ENCODE measurements at places on chromosomes 1 and 21. TPM values are rescaled to one million over a fixed set of nuclear protein-coding genes. Genes with fewer than 3 reads are reported as not detected.
A peak's percentile ranks its signal among the peaks of the same experiment; 100 is the strongest.

- DNase-seq: no peak
These were observed 2.1 kb upstream of the RNF186 start for GRCh38 chr1:19817160-19817559.

- no peak for DNase-seq
These were observed 227.1 kb downstream of the LRRC7 start for GRCh38 chr1:69794831-69795230.

Gene SMPDL3B
- 0.52 TPM for total RNA-seq

- no peak for DNase-seq
These were observed 46.4 kb upstream of the CSF1 start for GRCh38 chr1:109864047-109864822.

Gene CCDC30
- 1.4 TPM for total RNA-seq

Gene SPATA46
- not detected for total RNA-seq

- DNase-seq: no peak
These were observed 19.7 kb upstream of the PTTG1IP start for GRCh38 chr21:44893278-44893556.

GRCh38 chr1:19462781-19463503, 22.4 kb downstream of the CAPZB start:
- peak; percentile 59 for DNase-seq

DNA sequence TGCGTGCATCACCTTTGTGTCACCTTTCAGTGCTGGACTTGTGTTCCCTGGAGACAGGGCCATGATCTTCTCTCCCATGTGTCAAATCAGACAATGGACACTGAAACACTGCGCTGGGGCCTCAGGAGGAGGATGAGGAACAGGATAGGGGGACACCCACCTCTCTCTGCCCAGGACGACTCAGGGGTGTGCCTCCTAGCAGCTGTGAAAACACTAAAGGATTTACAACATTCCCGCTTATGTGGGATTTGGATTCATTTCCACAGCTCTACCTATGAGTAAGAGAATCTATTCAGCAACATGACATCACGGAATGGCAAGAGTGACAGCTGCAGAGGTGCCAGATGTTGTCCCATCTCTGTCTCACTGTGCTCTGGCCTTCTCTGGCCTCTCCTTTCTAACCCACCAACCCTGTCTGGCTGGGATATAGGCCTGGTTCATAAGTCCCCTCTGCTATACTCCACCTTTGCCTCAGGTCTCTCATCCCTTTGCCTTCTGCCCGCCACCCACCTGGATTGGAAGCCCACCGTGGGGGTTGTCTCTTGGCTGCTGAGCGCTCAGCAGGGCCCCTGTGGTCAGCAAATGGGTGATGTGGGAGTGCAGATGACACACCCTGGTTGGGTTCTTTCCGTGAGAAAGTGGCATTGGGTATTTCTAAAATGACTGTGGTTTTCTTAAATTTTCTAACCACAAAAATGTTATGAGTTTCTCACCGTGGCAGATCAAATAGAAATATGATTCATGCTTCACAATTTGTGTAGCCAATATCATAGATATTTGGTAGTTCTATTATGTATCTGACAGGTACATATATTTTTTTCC, 47.1 kb upstream of the TLR5 start:
- DNase-seq: peak; percentile 76

Gene C1orf115
- 1.3 TPM for total RNA-seq

- no peak for DNase-seq
These were observed 643.5 kb downstream of the KIF26B start for GRCh38 chr1:245798349-245798711.

DNA sequence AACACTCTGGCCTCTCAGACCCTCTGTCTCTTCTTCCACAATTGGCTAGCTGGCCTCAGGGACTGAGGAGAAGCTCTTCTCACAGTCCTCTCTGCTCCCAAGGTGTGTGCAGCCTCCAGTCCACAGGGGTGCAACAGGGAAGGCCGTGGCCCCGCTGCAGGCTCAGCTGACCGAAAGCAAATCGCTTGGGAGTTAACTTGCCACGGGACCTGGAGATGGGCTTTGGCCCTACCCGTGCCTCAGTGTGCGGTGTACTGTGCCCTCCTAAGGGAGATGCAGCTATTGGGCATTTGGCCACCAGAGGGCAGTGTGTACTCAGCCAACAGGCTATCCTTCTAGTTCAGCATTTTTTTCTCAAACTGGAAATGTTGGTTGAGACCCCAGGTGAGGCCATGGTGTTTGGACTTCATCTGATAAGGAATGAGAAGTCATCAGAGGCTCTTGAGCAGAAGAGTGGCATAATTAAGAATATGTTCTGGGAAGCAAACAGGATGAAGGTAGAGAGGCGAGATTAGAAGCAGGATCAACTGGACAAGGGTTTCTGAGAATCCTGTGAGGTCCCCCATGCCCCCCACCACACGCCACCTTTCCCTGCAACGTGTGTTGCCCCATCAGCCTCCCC, 42.5 kb upstream of the TMEM125 start:
- peak; percentile 93 for DNase-seq

DNA sequence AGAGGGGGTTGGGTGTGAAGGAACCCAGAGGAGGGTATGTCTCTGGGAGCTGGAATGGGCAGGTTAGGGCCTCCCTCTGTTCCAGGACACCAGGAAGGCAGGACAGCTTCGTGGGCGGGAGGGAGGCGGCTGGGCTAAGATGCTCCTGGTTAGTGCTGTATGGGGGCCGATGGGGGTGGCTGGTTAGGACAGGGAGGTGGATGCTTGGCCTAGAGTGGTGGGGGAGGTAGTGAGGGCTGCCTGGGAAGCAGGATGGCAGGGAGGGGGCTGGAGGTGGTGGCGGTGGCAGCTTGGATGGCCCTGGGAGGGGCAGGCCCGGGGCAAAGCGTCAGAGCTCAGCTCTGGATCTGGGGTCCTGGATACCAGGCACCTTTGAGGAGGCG, 6.2 kb upstream of the MMP23B start:
- no peak for DNase-seq

Gene SH2D1B
- not detected for total RNA-seq

DNA sequence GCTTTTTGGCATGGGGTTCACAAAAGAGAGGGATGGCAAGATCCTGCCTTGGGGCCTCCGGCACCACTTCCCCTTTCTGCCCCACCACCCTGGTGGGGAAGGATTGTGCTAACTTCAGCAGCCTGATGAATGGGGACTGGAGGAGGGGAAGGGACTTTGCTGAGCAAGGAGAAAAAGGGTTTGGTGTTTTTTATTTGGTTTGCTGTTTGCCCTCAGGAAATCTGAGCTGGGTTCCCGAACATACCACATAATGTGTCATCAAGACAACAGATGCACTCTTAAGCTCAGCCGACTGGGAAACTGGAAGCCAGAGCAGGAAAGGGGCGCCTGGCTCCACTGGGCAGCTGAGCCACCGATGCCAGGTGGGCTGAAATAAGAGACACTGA, 19.8 kb downstream of the OLFML2B start:
- no peak for DNase-seq
